ENCODE measurements at places on chromosomes 2 and 18.

GRCh38 chr2:221914334-221914880, 342.3 kb upstream of the EPHA4 start:
- DNase-seq: no peak

DNA sequence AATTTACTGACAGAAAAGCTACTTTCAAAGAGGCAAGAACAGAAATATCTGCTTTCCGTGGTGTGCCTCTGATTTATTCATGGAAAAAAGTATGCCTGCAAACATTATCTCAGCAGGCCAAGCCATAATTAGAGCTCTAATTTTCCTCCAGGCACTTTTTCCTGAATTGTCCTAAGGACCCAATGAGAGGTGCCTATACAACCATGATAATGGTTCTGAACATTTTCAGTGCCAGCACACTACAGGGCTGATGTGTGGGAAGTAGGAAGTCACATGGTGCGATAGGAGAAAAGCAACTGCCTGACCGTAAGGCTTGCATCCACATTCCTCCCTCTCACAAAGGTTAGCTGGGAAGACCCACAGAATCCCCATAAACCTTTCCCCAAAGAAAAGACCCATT, 45.9 kb upstream of the EGR4 start:
- no peak for DNase-seq

GRCh38 chr2:108588070-108588668, 53.9 kb downstream of the LIMS1 start:
- DNase-seq: no peak

GRCh38 chr2:209773377-209773776, 1.7 kb downstream of the UNC80 start:
- DNase-seq: no peak

DNA sequence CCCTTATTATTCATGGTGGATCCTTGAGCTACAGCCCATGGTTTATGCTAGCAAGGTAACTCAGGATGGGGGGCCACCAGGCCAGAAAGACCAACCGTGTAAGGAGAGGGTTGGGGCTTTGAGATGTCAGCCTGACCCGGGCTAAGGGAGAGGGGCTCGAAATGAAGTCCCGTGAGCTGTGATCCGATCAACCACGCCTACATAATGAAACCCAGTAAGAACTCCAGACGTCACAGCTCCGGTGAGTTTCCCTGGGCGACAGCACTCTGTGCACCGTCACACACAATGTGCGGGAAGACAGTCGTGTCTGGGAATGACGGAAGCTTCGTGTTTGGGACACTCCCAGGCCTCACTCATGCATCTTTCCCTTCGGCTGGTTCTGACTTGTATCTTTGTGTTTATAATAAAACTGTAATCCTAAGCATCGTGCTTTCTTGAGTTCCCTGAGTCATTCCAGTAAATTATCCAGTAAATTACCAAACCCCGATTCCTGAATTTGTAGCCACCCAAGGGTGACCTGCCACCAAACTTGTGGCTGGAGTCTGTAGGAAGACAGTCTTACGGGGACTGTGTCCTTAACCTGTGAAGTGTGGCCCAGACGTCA, 44.2 kb downstream of the CYP27C1 start:
- peak; percentile 30 for DNase-seq

- DNase-seq: no peak
Observed at GRCh38 chr18:35278969-35279368, 11.1 kb downstream of the ZSCAN30 start.
